IPS-NIHi11 (cell line): ENCODE measurements at places on chromosomes 12 and 14.

DNA sequence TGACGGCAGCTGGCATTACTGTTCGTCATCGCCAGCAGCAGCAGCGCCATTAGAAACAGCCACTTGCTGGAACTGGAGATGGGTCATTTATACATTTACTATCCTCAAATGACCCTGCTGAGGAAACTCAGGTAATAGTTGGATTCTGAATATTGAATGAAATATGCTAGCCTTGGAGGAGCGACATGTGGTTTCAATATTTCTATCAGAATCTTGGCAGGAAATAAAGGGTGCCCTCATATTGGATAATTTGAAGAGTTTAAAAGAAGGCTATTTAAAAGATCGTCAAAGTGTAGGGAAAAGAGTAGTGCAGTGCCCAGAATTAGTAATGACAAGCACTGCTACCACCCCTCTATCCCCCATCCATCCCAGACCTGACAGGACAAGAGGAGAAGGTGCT is 109.6 kb upstream of the CPM start:
- no peak for DNase-seq

- DNase-seq, result no peak
These were observed 36.5 kb downstream of the CCDC63 start for GRCh38 chr12:110883251-110883650.

DNA sequence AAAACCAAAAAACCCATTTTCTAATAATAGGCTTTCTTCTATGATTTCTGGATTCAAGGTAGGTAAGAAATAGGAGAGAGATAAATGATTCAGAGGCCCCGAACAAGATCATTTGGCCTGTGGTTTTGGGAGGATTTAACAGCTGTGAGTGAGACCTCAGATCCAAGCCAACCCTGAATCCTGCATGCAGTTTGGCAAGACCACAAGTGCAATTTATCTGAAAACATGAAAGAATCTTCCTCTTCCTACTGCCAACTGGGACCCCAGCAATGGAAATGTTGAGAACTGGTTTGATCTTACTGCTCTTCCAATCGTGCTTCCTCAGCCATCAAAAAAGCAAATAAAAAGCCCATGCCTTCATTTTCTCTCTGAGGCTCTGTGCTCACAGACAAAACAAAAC is 519.7 kb upstream of the TBX3 start:
- no peak for DNase-seq

GRCh38 chr14:49959822-49960408 is 67.0 kb downstream of the ARF6 start:
- peak; percentile 30 for DNase-seq

DNA sequence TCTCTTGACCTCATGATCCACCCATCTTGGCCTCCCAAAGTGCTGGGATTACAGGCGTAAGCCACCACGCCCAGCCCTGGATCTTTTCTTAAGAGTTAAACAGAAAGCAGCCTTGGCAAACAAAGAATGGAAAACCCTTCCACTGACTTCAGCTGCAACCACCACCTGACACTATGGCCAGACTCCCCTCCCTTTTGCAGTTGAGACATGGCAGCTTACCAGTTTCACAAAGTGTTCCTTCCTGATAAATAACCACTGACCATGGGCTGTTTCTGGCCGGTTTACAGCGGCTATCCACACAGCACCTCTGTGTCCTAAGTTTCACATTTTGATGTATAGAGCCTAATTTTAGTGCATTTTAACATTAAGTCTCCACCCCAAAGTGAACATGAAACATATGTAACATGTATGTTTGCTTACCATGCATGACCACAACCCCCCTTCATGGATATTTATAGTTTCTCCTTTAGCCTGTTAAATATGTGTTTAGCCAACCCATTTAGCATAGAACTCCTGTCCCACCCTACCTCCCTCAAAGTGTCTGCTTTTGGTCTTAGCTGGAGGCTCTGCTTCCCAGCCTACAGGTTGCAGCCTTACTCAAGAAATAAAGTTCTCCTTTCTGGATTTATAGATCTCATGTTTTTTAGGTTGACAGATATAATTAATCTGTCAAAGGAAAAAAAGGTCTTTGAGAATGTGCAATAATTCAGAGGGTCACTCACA is 32.7 kb upstream of the RAB21 start:
- no peak for DNase-seq

DNA sequence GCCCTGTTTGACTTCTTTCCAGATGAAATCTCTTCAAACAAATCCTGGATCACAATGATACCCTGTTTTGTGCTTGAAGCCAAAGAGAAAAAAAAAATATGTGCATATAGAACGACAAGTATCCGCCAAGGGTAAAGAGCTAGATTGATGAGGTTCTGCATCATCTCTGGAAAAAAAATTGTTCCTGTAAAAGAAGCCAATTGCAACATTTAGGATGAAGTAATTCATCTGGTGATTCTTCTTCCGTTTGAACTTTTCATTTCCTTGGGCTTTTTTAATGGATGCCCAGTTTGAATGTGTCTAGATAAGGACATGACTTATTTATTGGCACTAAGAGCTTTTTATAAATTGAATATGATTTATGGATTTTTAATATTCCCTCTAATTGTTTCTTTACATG is 38.1 kb upstream of the NPAS3 start:
- no peak for DNase-seq

DNA sequence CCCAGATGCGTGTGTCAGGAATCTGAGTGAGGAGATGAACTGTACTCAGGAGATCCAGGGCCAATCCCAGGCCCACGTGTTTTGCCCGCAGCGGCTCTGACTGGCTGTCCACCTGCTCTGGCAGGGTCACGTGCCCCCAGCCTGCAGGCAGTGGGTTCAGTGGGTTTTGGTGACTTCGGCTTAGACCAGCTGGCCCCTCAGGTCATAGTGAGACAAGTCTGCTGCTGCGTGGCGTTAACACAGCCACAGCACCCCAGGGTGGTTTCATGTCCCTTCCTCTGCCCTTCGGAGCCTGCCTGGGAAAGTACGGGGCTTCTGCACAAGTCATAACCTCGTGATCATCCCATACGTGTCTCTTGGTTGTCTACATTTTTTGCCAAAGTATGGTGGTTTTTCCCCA is 2.6 kb downstream of the FBRSL1 start:
- DNase-seq, result no peak

GRCh38 chr12:106025129-106025528 is 113.6 kb downstream of the NUAK1 start:
- no peak for DNase-seq

DNA sequence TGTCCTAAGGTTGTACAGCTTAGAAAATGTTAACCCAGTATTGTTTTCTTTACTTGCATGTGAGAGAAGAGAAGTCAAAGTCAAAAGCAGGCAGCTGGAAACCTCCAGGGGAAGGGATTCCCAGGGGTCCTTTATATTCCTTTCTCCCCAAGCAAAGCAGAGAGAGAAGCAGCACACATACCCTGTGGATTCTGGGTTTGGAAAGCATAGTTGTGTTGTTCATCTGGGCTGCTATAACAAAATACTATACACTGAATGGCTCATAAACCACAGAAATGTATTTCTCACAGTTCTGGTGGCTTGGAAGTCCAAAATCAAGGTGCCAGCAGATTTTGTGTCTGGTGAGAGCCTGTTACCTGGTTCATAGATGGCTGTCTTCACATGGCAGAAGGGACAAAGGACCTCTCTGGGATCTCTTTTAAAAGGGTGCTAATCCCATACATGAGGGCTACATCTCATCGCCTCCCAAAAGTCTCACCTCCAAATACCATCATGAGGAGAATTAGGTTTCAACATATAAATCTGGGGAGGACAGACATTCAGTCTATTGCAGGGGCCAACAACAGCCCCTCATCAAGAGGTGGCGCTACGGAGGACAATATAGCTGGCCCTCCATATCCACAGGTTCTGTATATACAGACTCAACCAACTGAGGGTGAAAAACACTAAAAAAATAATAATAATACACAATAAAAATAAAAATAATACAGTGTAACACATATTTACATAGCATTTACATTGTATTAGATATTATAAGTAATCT is 19.3 kb upstream of the PCNX1 start:
- DNase-seq, result no peak

DNA sequence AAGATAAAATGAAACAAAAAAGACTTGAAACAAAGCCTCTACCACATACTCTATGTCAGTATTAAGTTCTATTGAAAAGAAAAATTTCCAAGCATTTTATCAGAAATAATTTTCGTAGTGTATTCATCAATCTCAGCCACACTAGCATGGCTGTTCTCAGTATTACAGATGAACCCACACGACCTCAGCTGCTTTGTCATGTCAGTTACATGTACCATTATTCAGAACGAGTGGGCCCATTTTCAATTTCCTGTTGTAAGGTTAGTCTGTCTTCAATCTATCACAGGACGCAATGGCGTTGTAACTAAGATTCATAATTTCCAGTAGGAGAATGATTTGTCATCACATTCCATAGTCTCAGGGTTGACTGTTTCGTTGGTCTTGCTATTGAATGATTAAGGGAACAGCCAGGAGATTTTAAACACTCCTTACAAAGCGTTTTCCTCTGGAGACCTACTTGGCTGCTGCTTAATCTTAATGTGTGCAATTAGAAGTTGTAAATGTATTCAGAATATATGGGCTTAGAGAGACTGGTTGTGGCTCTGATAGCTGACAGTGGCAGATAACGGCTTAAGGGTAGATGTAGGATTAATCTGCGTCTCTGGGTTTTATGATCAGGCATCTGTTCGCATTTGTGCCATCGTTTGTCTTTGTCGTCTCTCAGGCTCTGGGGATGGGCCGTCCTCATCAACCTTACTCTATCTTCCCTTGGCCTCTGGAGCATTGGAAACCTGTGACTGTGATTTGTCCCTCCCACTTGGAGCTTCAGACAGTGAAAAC is 65.4 kb downstream of the GLT1D1 start:
- DNase-seq, result no peak

DNA sequence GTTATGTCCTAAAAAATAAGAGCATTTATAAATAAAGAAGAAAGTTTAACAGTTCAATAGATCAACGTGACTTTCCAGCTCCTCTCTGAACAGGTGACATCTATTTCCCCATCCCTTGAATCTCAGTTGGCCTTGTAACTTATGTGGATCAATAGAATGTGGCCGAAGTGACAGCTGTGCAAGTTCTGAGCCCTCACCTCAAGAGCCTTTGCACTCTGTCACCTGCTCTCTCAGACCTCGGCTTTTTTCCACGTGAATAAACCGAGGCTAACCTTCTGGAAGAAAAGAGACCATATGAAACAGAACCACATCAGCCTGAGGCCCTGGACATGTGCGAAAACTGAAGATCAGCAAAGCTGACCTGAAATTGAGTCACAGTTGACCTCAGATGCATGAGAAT is 253.0 kb downstream of the DAD1 start:
- no peak for DNase-seq

GRCh38 chr12:70196811-70197281 is 46.4 kb upstream of the CNOT2 start:
- no peak for DNase-seq

DNA sequence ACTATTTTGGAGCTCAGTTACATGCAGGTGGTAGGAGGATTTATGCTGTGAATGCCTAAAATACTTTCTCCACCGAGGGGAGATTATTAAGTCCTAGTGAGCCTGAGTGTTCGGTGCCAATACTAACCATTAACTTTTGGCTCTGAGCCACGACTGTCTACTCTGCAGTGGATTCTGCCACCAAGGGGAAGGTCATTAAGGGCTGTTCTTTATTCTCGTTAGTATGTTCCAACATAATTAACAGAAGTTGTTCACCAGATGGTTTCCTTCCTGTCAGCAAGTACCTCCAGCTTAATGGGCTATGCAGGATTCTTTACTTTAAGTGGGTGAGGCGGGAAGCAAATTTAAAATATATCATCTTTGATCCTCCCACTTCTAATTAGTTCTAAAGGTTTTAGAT is 326.3 kb downstream of the BMP4 start:
- DNase-seq, result no peak

DNA sequence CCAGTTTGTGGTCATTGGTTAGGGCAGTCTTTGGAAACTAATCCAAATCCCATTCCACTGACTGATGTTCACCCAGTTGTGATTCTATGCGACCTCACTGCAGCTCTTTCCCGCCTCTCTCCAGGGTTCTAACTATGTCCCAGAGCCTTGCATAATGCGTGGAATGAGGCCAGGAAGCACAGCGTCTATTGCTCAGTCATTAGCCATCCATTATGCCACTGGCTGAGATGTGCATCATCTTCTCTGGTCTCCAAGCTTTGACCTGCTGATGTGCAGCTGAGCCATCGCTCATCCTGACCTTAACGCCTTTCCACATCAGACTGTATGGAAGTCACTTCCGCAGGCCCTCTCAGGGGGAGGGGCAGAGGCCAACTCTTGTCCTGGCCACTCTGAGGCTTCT is 115.4 kb upstream of the VRK1 start:
- DNase-seq, result no peak
